GM12878 (cell line): ENCODE measurements at places on chromosomes 7 and 10. TPM values are rescaled to one million over a fixed set of nuclear protein-coding genes. Genes with fewer than 3 reads are reported as not detected.
A peak's percentile ranks its signal among the peaks of the same experiment; 100 is the strongest.

DNA sequence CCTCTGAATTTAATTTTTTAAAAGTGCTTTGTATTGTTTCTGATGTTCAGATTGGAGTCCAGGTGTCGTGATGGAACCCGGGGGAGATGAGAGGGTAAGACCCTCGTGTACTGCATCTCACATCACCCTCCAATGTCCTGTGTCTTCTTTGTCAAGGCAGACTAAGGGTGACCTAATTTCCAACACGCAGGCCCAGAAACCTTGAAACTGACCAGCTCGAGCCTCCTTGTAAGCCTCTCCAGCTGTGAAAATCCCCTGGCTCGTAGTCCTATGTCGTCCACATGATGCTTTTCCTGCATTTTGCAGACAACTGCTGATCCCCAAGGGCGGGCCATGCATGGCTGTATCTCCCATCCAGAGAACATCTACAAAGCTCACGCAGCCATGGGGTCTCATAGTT lies 220.2 kb downstream of the ARHGAP12 start:
- H3K36me3 ChIP-seq = no peaks in the 10 kb centered on the region; the same call in 1 of the 2 replicates
- H3K27ac ChIP-seq = peak overlapping the region; percentile 92
- no peaks in the 10 kb centered on the region for H3K27me3 ChIP-seq
- peaks cover 31% of the 10 kb centered on the region for H3K4me1 ChIP-seq
- DNase-seq = no peak
- no peak overlapping the region for H3K4me3 ChIP-seq

DNA sequence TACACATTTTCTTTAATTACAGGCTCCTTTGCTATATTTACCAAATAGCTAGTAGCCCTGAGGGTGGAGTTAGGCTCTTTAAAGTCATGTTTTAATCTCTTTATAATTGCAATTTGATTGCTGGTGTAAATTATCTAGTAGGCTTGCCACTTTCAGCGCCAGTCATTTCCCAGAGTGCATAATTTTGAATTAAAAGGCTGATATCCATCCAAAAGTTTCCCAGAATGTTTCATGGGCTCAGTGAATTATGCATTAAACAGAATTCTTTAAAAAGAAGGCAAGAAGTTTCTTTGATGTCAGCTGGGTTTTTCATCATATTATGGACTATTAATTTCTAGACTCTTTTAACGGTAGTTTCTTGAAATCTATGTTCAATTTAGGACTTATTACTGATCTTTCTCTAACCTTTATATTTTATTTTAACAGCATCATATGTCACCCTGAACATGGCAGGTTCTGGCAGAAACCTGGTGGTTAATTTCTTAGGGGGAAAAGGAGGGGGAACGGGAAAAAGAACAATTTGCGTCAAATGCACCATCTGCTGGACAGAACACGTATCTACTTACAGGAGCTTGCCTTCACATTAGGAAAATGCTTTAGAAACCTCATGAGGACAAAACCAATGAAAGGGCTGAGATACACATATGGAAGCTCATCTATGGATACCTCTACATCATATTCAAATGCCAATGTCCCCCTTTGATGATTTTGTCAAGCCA lies 171.1 kb downstream of the GRM3 start:
- H3K27me3 ChIP-seq = no peaks in the 10 kb centered on the region
- H3K27ac ChIP-seq = no peak overlapping the region
- H3K4me1 ChIP-seq = no peaks in the 10 kb centered on the region
- no peak overlapping the region for H3K4me3 ChIP-seq
- no peak for DNase-seq
- H3K36me3 ChIP-seq = no peaks in the 10 kb centered on the region

DNA sequence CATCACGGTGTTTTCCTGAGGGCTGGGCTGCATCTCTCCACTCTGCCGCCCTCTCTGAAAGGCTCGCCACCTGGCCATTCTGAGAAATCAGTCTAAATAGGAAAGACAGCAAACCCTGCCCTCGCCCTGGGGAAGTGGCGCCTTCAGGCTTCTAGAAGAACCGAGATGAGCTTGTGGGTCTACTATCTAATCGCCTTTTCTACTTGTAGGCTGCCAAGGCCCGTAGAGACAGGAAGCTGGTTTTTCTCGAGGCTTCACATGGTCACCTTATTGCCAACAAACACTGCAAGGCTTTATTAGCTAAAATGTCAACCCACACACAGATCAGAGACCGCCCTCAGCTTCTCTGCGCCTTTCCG lies 21.4 kb downstream of the LAT2 start:
- DNase-seq = peak; percentile 78
- H3K27me3 ChIP-seq = no peaks in the 10 kb centered on the region
- H3K27ac ChIP-seq = peak overlapping the region; percentile 77
- no peak overlapping the region for H3K4me3 ChIP-seq
- peaks cover 42% of the 10 kb centered on the region for H3K4me1 ChIP-seq
- H3K36me3 ChIP-seq = peaks cover 10% of the 10 kb centered on the region

GRCh38 chr7:137081321-137082093 lies 213.1 kb downstream of the CHRM2 start:
- no peak for DNase-seq
- no peaks in the 10 kb centered on the region for H3K36me3 ChIP-seq
- H3K27ac ChIP-seq = no peak overlapping the region
- no peak overlapping the region for H3K4me3 ChIP-seq
- H3K27me3 ChIP-seq = no peaks in the 10 kb centered on the region
- H3K4me1 ChIP-seq = no peaks in the 10 kb centered on the region

The TAS2R41 gene
- not detected in 2 replicates for total RNA-seq

DNA sequence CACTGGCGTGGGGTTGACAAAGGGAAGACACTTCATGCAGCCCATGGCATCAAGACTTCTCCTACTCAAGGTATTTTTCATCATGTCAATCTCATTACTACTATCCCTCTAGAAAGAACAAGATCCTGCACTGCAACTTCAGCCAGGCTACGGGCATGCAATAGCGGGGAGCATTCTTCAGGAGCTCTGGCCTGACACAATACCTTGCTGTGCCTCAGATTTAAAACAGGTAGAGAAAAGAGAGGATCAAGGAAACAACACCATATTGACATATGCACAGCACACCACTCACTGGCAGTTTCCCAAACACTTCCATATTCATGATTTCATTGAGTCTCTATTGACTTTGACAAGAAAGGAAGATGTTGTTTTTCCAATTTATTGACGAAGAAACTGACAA lies 51.5 kb downstream of the DOCK4 start:
- no peak overlapping the region for H3K4me3 ChIP-seq
- DNase-seq = no peak
- no peaks in the 10 kb centered on the region for H3K27me3 ChIP-seq
- no peaks in the 10 kb centered on the region for H3K4me1 ChIP-seq

GRCh38 chr10:34664706-34665105 lies 150.4 kb downstream of the PARD3 start:
- no peaks in the 10 kb centered on the region for H3K36me3 ChIP-seq
- H3K4me1 ChIP-seq = no peaks in the 10 kb centered on the region; the same call in 1 of the 2 replicates
- no peak overlapping the region for H3K4me3 ChIP-seq
- no peaks in the 10 kb centered on the region for H3K27me3 ChIP-seq
- DNase-seq = no peak
- H3K27ac ChIP-seq = no peak overlapping the region

DNA sequence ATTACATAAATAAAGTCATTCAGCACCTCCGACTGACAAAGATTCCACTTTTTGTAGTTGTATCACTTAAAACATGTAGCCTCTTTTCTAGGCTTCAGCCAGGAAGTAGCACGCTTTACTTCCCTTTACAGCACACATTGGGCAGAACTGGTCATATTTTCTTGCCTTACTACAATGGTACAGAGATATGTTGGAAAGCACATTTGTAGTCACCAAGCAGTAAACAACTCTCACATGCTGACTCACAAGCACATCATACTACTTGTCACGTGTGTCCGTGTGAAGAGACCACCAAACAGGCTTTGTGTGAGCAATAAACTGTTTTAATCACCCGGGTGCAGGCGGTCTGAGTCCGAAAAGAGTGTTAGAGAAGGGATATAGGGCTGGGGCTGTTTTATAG lies 1071.8 kb downstream of the DNAJB9 start:
- no peak overlapping the region for H3K27ac ChIP-seq
- DNase-seq = no peak
- H3K27me3 ChIP-seq = no peaks in the 10 kb centered on the region

GRCh38 chr7:127525866-127526480 lies 59.4 kb downstream of the GCC1 start:
- no peaks in the 10 kb centered on the region for H3K4me1 ChIP-seq
- no peak overlapping the region for H3K4me3 ChIP-seq
- DNase-seq = no peak
- no peak overlapping the region for H3K27ac ChIP-seq
- no peaks in the 10 kb centered on the region for H3K36me3 ChIP-seq

The VSTM4 gene
- 0.08 TPM in 1 of 2 replicates, not detected in the other for total RNA-seq

DNA sequence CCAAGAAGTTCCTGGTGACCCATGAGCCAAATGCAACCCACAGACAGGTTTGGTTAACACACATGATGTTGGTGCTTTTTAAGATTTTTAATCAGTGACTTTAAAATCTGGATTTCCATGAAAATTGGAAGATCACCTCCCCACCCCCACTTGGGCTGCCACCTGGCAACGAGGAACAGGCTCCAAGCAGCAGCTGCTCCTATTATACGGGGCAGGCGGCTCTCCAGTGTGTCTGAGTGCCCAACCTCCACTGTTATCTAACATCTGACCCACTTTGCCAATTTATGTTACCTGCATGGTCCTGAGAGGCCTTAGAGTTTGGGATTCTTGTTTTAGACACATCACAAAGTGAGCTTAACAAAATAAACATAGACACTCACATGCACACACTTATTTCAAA lies 56.4 kb downstream of the SGMS1 start:
- no peaks in the 10 kb centered on the region for H3K27me3 ChIP-seq
- H3K27ac ChIP-seq = no peak overlapping the region
- DNase-seq = no peak

The TMEM236 gene
- total RNA-seq = not detected in 2 replicates

The BTBD16 gene
- total RNA-seq = not detected in 2 replicates

- H3K4me3 ChIP-seq = no peak overlapping the region
- no peak overlapping the region for H3K27ac ChIP-seq
- no peaks in the 10 kb centered on the region for H3K4me1 ChIP-seq
- H3K36me3 ChIP-seq = no peaks in the 10 kb centered on the region
Measured at GRCh38 chr7:4000139-4000538, 682.0 kb upstream of the FOXK1 start.

DNA sequence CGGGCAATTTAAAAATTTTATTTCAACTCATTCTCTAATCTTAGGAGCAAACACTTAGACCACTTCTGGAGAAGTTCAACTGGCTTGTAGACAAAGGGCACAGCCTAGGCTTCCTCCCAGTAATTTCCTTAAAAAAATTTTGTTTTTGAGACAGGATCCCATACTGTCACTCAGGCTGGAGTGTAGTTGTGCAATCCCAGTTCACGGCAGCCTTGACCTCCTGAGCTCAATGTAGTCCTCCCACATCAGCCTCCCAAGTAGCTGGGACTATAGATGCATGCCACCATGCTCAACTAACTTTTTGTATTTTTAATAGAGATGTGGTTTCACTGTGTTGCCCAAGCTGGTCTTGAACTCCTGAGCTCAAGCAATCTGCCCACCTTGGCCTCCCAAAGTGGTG lies 38.4 kb downstream of the BAMBI start:
- no peaks in the 10 kb centered on the region for H3K36me3 ChIP-seq
- no peak for DNase-seq
- H3K4me3 ChIP-seq = no peak overlapping the region
- H3K4me1 ChIP-seq = no peaks in the 10 kb centered on the region
- H3K27me3 ChIP-seq = no peaks in the 10 kb centered on the region

DNA sequence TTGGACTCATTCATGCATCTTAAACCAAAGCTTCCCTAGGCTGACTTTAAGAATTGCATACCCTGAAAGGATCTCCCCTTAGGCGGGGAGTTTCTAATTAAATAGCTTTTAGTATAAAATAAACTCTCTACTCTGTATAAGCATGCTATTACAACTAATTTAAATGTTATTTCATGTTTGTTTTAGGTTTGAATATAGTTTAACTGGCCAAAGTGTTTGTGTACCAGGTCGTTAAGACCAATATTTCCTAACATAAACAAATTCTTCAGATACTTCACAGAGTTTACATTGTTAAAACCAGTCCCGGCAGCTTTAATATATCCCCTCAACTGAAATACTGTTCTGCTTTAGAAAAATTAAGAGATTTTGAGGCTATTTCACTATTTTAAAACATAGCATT lies 2.3 kb downstream of the GLI3 start:
- H3K4me3 ChIP-seq = no peak overlapping the region
- peaks cover 18% of the 10 kb centered on the region for H3K27me3 ChIP-seq
- H3K4me1 ChIP-seq = no peaks in the 10 kb centered on the region; the same call in 1 of the 2 replicates
- no peak overlapping the region for H3K27ac ChIP-seq
- DNase-seq = no peak

DNA sequence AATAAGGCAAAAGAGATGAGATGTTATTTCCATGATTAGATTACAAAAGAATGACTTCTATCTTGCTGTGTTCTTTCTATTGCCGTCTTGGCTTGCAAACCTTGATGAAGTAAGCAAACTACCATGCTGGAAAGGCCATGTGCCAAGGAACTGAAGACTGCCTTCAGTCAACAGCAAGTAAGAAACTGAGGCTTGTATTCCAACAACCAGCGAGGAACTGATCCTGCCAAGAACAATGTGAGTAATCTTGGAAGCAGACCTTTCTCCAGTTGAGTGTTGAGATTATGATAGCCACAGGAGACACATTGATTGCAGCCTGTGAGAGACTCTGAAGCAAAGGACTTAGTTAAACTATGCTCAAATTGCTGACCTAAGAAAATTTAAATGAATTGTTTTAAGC lies 164.6 kb upstream of the GRM3 start:
- no peaks in the 10 kb centered on the region for H3K4me1 ChIP-seq
- no peak for DNase-seq
- no peaks in the 10 kb centered on the region for H3K27me3 ChIP-seq
- H3K27ac ChIP-seq = no peak overlapping the region

The ZNF722 gene
- total RNA-seq = not detected in 2 replicates

The TTYH3 gene
- total RNA-seq = 67.2 and 71.4 TPM in 2 replicates

The PIK3CG gene
- total RNA-seq = 7.1 and 8.0 TPM in 2 replicates

GRCh38 chr7:103593691-103594090 lies 147.7 kb upstream of the SLC26A5 start:
- no peak overlapping the region for H3K27ac ChIP-seq
- H3K4me1 ChIP-seq = no peaks in the 10 kb centered on the region
- H3K36me3 ChIP-seq = no peaks in the 10 kb centered on the region
- H3K4me3 ChIP-seq = no peak overlapping the region
- no peak for DNase-seq

DNA sequence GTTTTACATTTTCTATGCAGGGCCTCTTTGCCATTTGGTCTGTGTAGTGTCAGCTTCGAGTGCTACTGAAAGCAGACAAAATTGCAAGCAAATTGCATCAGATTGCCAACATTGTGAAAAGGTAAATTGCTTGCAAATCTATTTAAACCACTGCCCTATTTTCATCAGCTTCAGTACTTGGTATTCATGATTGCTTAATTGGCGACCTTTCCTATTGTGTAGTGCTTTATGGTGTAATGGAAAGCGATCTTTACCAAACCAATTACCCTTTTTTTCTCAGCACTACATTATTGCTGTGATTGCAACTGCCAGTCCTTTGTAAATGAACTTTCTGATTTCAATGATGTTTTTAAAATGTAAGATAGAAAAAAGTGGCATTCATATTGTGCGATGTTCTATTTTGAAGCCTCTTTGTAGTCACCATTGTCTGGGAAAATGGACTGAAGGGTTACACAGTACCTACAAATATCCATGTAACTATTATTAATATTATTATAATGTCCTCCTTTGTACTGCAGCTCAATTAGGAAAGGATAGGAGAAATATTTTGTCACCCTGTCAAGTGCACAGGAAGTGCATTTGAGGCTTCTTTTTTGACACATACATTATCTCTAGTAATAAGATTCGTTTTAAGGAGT lies 177.7 kb upstream of the SP8 start:
- no peaks in the 10 kb centered on the region for H3K4me1 ChIP-seq
- no peaks in the 10 kb centered on the region for H3K36me3 ChIP-seq
- no peak overlapping the region for H3K27ac ChIP-seq
- no peak overlapping the region for H3K4me3 ChIP-seq

- no peaks in the 10 kb centered on the region for H3K4me1 ChIP-seq
- H3K36me3 ChIP-seq = no peaks in the 10 kb centered on the region
- H3K27ac ChIP-seq = no peak overlapping the region
- no peak overlapping the region for H3K4me3 ChIP-seq
- DNase-seq = no peak
Measured at GRCh38 chr10:126268013-126268920, 120.0 kb downstream of the ADAM12 start.
